ENCODE measurements at places on chromosomes 11 and 22.

GRCh38 chr11:44797886-44798606, 71.3 kb downstream of the TSPAN18 start:
- no peak for DNase-seq

DNA sequence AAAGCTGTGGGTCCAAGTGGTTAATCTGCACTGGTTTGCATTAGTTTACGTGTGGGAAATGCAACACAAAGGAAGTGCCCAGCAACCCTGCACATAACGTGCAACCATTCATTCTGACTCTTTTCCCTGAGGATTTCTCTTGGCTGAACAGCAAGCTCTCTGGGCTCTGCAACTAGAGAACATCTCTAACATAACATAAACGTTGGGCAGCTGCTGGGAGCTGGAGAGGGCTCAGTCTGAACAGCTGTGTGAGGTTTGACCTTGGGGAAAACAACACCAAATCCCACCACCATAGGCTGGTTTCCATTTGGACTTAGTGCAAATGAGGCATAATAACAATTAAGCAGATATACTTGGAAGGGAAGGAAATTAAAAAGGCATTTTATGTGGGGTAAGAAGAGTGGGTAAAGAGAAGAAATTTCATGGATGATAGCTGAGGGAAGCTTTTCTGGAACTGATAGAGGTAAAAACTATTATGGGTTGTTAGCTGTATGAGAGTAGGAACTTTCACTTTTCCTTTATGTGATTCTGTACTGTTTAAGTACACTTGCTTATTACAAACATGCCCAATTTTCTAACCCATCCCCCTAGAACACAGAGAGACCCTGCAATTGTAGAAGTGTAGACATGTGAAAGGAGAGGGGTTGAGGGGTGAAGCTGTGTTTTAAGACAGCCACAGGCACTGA, 76.2 kb downstream of the SNX19 start:
- DNase-seq, result no peak

DNA sequence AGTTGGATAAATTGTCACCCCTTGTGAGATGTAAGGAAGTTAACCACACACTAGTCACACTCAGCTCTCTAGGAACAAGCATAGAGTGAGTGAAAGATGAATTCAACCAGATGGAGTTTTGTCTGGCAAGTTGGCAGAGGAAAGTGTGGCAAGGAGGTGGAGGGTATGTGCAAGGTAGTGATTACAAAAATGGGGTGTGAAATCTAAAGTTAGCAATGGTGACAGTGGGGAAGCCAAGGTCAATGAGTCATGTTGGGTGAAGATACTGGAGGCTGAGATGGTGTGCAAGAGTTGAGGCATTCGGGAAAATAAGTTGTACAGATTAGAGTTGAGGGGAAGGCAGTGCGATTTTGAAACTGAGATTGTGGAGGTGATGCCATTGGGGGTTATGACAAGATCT, 33.7 kb downstream of the MRGPRX2 start:
- no peak for DNase-seq

DNA sequence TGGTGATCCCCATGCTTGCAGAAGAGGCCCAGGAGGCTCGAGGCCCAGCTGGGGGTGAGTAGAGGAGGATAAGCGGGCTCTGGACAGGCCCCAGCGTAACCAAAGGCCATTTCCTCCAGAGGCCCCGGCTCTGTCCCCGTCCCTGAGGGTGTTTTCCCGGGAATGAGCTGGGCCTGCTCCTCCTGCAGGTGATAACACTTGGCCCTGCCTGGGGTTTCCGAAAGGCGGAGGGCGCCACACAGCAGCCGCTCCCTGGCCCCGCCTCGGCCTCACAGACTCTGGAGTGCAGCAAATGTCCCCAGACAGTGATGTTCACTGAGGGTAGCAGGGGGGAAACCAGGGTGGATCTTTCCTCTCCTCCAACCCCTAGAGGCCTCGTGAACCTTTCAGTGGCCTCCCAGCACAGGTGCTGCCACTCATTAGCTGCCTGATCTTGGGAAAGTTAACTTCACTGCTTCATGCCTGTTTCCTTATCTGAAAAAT, 10.5 kb upstream of the MGAT3 start:
- DNase-seq, result no peak

DNA sequence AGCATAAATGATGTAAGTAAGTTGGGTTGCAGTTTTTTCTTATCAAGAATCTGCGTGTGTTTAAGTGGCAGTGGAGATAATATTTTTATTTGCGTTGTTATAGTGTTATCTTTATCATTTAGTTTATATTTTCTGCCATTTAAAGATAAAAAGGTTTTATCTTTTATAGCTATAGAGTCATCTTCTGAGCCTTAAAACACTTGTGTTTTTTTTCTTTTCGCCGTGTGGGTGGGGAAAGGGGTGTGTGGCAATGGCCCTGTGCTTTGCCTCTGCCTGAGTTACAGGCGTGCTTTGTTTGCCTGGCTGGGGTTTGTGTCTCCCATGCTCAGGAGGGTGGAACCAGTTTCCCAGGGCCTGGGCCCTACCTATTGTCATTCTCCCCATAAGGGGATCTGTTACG, 16.2 kb downstream of the ARHGEF12 start:
- DNase-seq, result no peak

DNA sequence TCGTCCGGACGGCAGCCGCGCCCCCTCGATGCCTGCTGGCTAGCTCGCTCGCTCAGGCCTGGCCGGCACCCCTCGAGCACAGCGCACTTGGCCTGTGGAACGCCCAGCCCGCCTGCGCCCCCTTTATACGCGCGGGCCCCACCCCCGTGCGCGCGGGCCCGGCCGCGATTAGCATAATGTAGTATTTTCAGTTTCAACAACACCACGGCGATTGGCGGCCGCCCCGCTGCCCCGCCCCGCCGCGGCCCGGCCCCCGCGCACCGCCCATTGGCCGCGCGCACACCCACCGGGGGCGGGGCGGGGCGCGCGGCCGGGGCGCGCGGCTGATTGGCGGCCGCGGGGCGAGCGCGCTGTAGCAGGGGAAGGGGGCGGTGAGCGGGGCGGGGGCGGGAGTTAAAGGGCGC, at the start of gene CDKN1C:
Gene CDKN1C (minus strand): TSS at position 98 of the 404 bp plus-strand sequence. CDS start 319 bp downstream, outside the sequence.
- no peak for DNase-seq
